ENCODE measurements at places on chromosomes 2 and 18.

GRCh38 chr2:21451403-21451802, 327.6 kb downstream of the TDRD15 start:
- no peak for DNase-seq

DNA sequence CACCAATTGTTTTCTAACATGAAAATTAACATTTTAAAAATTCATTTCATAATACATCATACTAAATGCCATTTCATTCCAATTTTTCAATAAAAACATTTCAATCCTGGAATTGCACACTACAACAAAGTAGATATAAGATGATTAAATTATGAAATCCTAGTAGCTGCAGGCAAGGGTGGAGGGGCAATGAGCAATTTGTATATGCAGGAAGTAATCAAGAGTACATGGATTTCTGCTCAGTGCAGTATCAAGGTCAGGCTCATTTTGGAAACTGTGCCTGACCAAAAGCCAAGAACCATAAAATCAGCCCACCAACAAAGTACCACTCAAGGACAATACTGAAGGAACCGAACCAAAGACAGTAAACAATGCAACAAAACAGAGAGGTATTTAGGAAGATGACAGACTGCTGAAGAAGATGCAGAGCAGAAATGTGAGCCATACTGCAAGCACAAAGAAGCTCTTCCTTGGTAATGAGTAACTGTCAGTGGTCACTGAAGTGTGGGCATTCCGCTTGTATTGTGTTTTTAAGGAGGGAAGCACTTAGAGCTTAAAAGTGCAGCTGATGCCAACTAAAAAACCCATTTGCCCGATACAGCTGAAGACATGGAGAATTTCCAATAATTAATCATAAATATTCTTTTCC, 34.5 kb upstream of the DSEL start:
- no peak for DNase-seq

GRCh38 chr2:7530001-7530400, 612.8 kb downstream of the RNF144A start:
- no peak for DNase-seq

DNA sequence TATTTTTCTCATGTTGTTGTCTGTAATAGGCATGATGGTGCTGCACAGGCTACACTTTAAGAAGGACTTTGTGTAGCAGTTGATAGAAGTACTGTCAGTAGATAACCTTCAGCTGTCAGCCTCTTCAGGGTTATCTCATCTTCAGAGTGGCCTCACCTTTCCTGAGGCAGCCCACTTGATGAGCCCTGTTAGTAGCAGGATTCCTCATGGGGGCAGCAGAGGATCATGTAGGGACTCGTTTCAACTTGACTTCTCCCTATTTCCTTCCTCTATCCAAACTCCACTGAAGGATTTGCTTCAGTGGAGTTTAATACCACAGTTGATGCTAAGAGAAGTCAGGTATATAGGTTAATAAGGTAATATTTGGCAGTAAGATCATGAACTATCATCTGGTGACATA, 530.3 kb upstream of the FSIP2 start:
- no peak for DNase-seq

DNA sequence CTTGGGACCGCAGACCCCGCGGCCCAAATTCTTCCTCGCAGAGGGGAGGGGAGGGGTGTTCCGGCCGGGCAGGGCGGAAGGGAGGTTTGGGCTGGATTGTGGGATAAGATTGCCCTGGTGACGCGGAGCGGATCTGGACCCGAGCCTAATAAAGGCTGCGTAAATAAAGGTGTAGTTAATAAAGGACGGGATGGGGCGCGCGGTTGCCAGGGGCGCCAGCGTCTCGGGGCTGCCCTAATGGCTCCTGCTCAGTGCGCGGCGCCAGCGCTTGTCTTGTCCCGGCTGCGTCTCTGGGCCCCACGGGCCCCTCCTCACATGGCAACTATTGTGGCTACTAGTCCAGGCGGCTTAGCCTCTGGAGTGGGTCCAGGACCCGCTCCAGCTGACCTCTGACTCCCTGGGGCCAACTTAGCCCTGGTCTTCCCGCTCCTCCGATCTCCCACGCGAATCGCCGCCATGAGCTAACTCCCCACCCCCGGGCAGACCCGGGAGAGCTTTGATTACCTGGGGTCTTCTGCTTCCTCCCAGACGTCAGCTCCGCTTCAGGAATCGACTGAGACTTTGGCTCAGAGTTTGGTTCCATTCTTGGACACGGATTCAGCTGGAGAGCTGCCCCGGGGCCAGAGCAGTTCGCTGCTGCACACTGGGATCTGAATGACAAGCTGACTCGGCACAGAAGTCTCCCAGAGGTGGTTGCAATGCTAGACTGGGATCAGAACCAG, 36.5 kb downstream of the SLC25A52 start:
- DNase-seq, result no peak

DNA sequence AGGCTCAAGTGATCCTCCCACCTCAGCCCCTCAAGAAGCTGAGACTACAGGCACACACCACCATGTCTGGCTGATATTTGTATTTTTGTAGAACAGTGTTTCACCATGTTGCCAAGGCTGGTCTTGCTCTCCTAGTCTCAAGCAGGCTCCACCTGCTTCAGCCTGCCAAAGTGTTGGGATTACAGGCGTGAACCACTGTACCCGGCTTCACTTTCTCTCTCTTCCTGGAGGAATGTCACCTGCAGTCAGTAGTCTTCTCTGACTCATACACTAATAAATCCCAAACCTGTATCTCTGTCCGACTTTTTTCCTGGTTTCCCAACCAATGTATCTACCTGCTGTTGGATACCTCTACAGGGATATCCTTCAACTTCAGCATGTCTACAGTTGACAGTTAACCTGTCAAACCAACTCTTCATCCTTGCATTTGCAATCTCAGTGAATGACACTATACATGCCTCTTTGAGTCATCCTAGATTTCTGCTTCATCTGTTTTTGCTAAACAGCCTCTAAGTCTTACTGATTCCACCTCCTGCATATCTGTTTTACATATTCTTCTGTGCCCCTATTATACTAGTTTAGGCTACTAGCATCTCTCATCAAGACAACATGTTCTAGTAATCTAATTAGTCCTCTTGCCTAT, 54.5 kb downstream of the RBBP8 start:
- no peak for DNase-seq

DNA sequence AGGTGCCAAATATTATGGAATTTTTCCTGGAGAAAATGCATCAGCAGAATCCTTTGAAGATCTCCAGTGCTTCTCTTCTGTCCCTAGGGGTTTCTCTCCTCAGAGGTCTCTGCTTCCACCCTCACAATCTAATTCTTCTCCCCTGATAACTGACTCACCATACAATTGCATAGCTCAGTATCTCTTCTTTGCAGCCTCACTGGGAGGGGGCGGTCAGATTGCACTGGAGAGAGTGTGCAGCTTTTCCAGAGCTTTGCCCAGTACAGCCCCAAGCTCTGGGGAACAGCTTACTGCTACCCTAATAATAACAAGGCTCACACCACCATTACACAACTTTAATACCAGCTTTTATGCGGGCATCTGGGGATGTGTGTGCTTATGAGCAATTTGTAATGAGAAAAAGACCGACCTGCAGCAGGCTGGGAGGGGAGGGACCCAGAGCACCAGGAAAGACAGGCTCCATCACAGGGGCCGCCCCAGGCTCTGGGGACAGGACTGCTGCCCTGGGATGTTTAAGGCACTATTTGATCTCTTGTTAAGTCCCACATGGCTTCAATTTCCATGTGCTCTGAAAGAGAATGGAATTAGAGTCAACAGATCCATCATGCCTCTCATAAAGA, 276.6 kb upstream of the SIX2 start:
- DNase-seq, result no peak

Measured in activated naive CD4-positive, alpha-beta T cell treated with Interleukin-2 at 50 U/mL for 16 hours (primary cell).